Cortex of kidney (tissue), 1 donor: ENCODE measurements at places on chromosomes 13 and 19.

DNA sequence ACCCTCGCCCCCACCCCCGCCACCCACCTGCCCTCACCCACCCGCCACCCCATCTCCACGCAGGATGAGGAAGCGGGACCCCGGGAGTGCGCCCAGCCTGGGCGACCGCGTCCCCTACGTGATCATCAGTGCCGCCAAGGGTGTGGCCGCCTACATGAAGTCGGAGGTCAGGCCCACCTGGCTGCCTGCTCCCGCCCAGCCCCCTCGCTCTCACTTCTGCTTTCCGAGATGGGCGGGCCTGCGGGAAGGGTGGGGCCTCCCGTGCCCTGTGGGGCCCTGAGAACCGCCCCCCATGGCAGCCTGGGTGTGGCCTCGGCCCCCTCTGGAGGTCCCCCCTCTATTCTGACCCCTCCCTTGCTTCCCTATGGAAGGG is 3.1 kb upstream of the SPIB start:
- DNase-seq, result no peak

- no peak for DNase-seq
These were observed 81.2 kb downstream of the PAN3 start for GRCh38 chr13:28219408-28220099.

- no peak for DNase-seq
These were observed 33.5 kb upstream of the PABPC3 start for GRCh38 chr13:25062479-25062878.

GRCh38 chr19:36120092-36120983 is 5.1 kb downstream of the TBCB start:
- no peak for DNase-seq

- no peak for DNase-seq
These were observed 130.8 kb downstream of the KL start for GRCh38 chr13:33146843-33147611.

DNA sequence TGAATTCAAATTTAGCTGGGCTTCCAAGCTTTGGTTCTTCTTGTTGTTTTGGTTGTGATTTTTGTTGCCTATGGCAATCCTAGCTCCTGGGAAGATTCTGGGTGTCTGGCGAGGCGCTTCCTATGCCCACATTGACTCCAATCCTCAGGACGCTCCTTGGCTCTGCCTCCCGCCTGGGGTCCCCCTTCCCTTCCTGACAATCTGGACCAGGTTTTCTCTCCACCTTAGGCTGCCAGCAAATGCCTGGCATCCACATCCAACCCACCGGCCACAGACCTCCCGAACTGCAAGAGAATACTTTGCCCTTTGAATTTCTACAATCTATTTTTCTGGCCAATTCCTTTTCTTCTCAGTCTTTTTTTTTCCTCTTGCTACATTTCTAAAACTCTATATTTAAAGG is 186.9 kb upstream of the UBL3 start:
- no peak for DNase-seq

- DNase-seq, result no peak
These were observed 1658.6 kb upstream of the MIR17HG start for GRCh38 chr13:89688918-89689317.

- no peak for DNase-seq
These were observed 46.9 kb downstream of the OLFM4 start for GRCh38 chr13:53075356-53076041.

- no peak for DNase-seq
These were observed 15.6 kb downstream of the LSM4 start for GRCh38 chr19:18307271-18307681.
